ENCODE measurements at places on chromosomes 16 and 17. TPM values are rescaled to one million over a fixed set of nuclear protein-coding genes. Genes with fewer than 3 reads are reported as not detected.

CARD14 gene
- total RNA-seq = 0.32 TPM

ANTKMT gene
- total RNA-seq = 35.5 TPM

CACNG1 gene
- total RNA-seq = 43.0 TPM

UNC45B gene
- total RNA-seq = 395 TPM

IRF8 gene
- total RNA-seq = 1.9 TPM

OR2C1 gene
- total RNA-seq = not detected

USP43 gene
- total RNA-seq = not detected
